Breast epithelium (tissue), 4 donors: ENCODE measurements at places on chromosomes 4 and X.

- DNase-seq, result no peak
Measured at GRCh38 chrX:44903107-44903506, 30.1 kb downstream of the KDM6A start.

DNA sequence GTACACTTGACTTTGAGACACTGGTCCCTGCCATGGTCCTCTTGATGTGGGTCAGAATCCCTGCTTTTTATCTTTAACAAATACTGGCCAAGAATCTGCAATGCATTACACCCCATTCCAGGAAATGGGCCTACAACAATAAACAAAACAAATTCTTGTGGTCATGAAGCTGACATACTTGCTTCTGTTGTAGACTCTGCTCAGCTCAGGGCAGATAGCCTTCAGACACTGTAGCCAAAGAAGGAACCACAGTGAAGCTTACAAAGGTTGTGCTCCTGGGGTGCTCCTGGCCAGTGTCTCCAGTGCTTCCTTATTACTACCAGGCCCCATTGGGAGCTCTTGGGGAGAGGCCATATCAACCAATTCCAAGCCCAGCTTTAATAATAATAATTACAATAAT is 21.8 kb downstream of the KIAA1210 start:
- DNase-seq, result no peak

DNA sequence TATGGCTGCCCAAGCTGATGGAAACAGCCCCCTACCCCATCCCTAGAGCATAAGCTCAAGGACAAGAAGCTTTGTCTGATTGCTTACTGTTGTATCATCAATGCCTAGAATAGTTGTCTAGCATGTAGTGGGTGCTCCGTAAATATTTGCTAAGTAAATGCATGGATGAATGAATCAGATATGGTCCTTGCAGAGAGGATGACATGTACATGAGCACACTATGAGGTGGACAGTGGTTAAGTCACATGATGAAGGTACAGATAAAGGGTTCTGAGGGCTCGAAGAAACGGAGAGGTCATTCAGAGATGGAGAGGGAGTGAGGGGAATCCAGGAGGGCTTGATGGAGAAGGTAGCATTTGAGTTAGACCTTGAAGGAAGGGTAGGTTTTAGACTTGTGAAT is 214.2 kb downstream of the RBMX2 start:
- no peak for DNase-seq

GRCh38 chr4:104447294-104447693 is 47.4 kb downstream of the CXXC4 start:
- no peak for DNase-seq

- no peak for DNase-seq
Measured at GRCh38 chr4:153472122-153473037, 6.2 kb downstream of the TMEM131L start.

DNA sequence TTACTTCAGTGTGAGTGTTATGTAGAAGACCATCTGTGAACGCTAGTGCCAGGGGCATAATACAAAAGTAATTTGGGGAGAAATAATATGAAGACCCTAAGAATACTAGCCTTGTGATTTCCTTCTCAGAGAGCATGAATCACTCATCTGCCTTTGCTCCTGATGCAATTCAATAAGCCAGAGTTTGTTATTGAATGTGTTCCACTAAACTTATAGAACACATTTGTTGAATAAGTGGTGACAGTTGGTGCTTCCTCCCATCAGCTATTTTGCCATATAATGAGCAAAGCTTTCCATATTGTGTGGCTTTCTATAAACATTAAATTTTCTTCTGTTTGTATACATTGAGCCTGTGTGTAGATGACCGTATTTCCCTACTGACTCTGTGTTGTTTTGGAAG is 136.4 kb upstream of the QRFPR start:
- no peak for DNase-seq

DNA sequence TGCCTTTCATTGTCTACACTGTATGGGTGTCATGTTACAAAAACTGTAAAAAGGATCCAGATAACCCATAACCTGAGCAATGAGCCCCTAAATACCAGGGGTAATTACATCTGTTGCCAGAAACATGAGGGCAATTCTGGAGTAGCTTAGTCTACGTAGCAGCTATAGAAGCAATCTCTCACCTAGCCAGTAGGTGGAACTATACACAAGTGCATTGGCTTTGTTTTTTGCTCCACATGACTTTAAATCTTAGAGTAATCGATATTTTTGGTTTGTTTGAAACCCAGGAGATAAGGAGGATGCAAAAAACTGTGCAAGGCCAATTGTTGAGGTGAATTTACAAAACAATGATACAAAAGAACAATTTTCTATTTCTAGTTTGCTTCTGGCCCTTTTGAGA is 57.5 kb downstream of the GPR82 start:
- DNase-seq, result no peak

- DNase-seq, result no peak
Measured at GRCh38 chrX:49111791-49112190, 11.7 kb downstream of the GPKOW start.

DNA sequence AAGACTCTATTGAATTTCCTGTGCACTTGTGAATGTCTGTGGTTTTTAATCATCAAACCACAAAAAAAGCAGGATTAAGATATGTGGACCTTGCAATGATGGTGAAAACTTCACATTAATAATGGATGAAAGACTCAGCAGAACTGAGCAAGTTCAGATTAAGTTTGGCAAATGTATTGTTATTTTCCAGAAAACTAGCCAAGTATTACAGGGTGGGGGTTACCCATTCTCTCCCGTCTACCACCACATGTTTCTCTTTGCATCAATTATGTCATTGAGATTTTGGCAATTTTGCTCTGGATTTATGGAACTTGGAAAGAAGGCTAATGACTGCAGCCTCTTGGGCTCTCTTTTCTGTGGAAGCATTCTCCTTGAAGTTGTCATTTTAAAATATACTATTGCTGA is 577.1 kb downstream of the ANKRD50 start:
- no peak for DNase-seq

DNA sequence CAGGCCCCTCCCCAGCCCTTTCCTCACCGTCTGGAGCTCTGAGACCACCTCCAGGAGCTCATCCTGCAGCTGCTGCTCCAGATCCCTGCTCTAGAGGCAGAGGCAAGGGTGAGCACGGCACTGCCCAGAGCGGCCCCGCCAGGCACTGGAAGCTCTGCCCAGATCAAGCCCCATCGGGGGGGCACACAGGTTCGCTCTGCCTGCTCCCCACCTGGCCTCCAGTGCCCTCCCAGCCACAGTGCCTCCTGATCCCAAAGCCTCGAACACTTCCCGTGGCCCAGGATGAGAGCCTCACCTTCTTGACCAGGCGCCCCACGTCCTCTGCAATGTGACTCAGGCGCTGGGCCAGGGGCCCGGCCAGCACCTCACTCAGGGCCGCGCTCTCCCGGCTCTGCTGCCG is 5.0 kb downstream of the ARHGAP4 start:
- DNase-seq, result no peak

- DNase-seq, result no peak
Measured at GRCh38 chr4:159297091-159297490, 194.2 kb downstream of the RAPGEF2 start.

DNA sequence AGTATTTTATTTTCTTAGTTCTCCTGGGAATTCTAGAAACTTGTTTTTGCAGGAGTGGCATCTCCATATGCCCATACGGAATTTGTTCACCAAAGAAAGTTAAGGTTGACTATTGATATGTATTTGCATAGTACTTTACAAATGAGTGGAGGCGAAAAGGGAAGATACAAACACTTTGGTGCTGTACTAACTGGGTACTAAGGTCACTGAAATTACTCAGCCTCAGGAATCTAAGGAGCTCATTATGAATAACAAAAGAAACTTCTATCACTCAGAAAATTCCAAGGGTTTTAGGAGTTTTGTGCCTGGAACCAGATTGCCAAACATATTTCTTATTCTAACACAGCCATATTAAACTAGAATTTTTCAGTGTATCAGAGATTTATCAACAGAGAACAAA is 27.4 kb upstream of the TMPRSS11B start:
- DNase-seq, result no peak

DNA sequence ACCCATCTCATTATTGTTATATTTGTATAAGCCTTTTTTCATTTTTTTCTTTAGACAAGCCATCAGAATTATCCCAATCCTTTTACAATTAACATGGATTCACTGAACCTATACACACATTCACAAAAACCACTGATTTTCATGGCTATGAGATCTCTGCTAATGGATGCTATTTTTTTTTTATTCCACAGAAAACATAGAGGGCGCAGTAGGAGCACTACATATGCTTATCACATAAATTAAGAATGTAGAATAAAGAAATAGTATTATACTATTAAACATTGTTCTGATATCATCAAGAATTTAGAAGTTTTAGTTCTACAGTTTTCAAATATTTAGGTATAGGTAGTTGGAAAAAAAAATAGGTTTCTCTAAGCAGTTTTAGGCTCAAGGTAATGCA is 1477.4 kb downstream of the ARAP2 start:
- DNase-seq, result no peak

GRCh38 chr4:170610434-170610833 is 520.7 kb upstream of the AADAT start:
- no peak for DNase-seq

GRCh38 chrX:113790987-113791386 is 792.9 kb upstream of the HTR2C start:
- DNase-seq, result no peak

- no peak for DNase-seq
Measured at GRCh38 chr4:155950461-155950860, 3.2 kb downstream of the CTSO start.

DNA sequence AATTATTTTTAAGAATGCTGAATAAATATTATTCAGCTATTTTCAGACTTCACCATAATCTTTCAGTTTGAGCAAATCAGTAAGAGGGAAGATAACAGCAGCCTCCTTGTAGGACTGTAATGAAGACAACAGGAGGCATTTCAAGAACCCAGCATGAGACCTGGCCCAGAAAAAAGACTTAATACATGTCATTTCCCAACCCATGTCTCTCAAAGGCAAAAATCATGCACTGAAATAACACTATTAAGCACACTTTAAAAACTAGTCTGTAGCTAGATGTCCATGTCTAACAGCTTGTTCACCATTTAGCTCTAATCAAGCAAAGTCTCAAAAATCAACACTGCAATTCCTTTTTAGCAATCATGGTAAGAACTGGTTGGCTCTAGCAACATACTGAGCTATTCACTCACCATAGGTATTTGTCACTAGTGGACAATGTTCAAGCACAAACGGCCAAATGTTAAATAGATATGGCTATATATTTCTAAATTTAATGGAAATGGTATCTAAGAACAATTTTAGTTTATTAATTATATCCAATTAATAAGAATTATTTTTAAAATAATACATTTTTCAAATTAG is 109.9 kb downstream of the WDFY3 start:
- DNase-seq, result no peak

- no peak for DNase-seq
Measured at GRCh38 chr4:79413886-79414285, 5.9 kb upstream of the GK2 start.

GRCh38 chrX:68588602-68589371 is 58.7 kb upstream of the STARD8 start:
- no peak for DNase-seq

DNA sequence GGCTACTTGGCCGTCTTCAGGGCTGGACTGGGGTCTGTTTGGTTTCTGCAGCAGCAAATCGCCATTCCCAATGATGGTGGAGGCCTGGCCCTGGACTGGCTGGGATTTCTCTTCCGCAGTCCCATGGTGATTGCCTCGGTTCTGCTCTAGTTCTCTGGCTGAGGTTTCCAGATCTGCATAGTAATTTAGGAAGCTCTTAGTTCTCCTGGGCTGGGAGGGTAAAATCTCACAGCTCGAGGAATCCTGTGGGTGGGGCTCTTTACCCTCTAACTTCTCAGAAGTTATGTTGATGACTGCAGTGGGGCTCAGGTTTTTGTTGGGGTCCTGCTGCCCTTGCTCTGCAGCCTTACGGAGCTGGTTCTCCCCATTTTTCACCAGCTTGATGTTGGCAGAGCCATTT is 200.6 kb downstream of the APBB2 start:
- no peak for DNase-seq

GRCh38 chrX:43718956-43719355 is 62.9 kb downstream of the MAOA start:
- DNase-seq, result no peak

DNA sequence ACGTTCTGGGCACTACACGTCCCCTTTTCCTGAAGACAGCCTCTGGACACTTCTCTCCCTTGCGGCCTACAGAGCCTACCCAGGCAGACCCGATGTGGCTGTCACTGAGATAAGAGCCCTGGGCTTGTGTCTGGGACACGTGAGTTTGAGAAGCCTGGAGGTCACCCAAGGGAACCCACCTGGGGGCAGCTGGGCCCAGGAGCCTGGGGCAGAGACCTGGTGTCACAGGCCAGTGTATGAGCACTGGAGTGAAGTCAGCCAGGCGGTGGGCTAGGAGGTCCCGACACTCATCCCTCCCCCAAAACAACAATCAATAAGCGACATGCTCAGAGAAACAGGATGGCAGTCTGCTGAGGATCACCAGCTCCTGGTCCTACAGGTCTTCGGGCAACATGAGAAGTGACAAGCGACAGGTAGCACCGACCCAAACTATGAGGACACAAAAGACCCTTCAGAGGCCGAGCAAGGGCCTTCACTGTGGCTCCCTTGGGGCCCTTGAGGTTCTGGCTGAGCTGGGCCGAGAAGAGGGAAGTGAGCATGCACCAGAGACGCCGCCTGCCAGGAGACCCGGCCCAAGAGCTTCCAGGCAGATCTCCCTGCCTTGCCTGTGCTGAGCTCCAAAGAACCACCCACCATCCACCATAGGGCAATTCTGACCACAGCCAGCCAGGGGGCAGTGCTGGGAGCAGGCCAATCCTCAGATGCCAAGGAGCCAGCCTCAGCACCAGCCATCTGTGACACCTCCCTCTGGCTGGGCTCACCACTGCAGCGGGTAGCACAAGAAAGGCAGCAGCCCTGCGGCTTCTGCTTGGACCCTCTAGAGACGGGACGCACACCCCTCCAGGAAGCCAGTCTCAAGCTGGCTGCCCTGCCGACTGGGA is 11.0 kb upstream of the DUSP9 start:
- DNase-seq, result no peak

DNA sequence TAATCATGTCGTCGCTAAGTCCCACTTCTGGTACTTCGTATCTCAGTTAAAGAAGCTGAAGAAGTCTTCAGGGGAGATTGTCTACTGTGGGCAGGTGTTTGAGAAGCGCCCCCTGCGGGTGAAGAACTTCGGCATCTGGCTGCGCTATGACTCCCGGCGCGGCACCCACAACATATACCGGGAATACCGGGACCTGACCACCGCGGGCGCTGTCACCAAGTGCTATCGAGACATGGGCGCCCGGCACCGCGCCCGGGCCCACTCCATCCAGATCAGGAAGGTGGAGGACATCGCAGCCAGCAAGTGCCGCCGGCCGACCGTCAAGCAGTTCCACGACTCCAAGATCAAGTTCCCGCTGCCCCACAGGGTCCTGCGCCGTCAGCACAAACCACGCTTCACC is 11.3 kb downstream of the PNCK start:
- no peak for DNase-seq
